NCI-H69 (cell line): ENCODE measurements at places on chromosomes 4 and X.

GRCh38 chr4:74006009-74006476 lies 7.6 kb upstream of the CXCL5 start:
- no peak for DNase-seq

GRCh38 chr4:40247350-40247749 lies 50.5 kb downstream of the RHOH start:
- no peak for DNase-seq

- no peak for DNase-seq
Measured at GRCh38 chr4:169098969-169099690, 89.1 kb upstream of the CBR4 start.

- DNase-seq: peak; percentile 79
Measured at GRCh38 chr4:22030307-22030706, 81.7 kb upstream of the KCNIP4 start.

GRCh38 chrX:153845195-153845594 lies 14.9 kb upstream of the PDZD4 start:
- no peak for DNase-seq

DNA sequence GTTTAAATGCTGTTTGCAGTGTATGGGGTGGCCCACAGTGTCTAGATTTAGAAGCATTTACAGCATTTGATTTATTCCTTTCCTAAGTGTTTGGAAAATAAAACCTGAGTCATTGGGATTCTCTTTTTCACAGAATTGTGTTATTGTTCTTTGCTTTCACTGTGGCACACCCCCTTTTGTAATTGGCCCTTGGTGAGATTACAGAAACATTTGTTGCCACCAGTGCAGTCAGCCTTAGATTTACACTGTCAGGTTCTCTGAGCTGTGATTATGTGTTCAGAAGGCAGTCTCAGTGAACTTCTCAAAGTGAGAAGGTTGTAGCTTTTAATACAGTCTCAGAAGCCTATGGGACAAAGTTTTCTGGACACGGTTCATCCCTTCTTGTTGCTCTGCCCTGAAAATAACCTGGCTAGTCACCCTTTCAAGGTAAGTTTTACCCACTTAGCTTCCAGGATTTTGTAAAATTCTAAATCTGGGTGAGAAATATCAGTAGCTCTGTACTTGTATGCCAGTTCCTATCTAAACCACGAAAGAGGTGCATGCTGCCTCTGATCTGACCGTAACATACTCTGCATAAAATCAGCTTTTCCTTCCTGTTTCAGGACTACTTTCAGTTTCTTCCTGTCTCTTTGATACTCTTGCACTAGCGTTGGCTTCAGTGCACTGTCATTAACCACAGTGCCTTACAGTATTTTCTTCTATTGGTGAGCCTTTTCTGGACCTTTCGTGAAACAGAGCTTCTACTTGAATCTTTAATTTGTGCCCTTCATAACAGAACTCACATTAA lies 12.6 kb downstream of the RUFY3 start:
- DNase-seq: no peak

DNA sequence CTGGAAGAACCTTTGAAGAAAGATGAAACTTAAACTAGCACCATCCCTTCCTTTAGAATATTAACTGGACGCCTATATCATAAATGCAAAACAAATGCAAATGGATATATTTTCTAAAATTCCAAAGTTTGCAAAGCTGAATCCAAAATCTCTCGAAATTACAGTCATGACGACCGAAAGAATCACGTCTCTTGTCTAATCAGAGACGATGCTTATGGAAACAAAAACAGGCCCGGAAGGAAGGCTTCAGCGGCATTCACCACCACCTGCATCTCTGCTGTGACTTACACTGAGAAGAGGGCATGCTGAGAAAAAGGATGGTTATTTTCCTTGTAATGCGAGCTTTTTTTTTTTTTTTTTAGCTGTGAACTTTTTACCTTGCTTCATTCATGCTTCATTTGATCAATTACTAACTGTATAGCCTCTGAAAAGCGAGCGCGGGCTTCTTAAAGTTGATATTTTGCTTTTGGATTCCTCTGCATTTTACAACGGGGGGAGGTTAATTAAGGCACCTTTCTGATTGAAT lies 209.3 kb downstream of the SOWAHB start:
- DNase-seq: peak; percentile 64
